ENCODE measurements at places on chromosomes 1 and 21. TPM values are rescaled to one million over a fixed set of nuclear protein-coding genes. Genes with fewer than 3 reads are reported as not detected.

Gene COL9A2
- total RNA-seq: 0.48 TPM

Gene PTPRU
- 17.2 TPM for total RNA-seq

- DNase-seq: no peak
Observed at GRCh38 chr1:26164036-26164860, 4.5 kb downstream of the C1orf232 start.

- DNase-seq: no peak
Observed at GRCh38 chr1:55626326-55626725, 411.2 kb upstream of the USP24 start.

Data from mesenteric fat pad (tissue), 1 donor.